ENCODE measurements at places on chromosomes 7 and 10.

- DNase-seq, result no peak
Measured at GRCh38 chr10:80201608-80202141, 3.7 kb downstream of the ANXA11 start.

GRCh38 chr7:73433924-73434700, 534 bp downstream of the FZD9 start:
- DNase-seq, result no peak

- DNase-seq, result no peak
Measured at GRCh38 chr7:97680622-97681021, 51.3 kb upstream of the TAC1 start.

- no peak for DNase-seq
Measured at GRCh38 chr7:28082071-28082470, 98.5 kb downstream of the JAZF1 start.

GRCh38 chr10:14519785-14520184, 189.1 kb upstream of the FRMD4A start:
- no peak for DNase-seq

DNA sequence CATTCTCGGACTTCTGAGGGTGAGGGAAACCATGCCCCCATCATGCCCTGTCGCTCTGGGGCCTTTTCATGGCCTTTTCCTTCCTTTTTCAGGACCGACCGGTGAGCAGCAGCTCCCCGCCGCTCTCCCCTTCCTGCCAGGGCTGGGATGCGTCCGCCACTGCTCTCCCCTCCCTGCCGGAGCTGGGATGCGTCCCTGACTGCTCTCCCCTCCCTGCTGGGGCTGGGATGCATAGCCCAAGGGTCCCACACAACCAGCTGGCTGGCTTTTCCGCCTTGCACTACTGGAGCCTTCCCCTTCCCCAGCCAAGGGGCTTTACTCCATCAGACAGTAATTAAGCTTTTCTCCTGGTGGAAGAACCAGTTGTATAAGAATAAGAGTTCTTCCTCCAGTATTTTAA, 129.7 kb upstream of the COBL start:
- DNase-seq, result no peak

DNA sequence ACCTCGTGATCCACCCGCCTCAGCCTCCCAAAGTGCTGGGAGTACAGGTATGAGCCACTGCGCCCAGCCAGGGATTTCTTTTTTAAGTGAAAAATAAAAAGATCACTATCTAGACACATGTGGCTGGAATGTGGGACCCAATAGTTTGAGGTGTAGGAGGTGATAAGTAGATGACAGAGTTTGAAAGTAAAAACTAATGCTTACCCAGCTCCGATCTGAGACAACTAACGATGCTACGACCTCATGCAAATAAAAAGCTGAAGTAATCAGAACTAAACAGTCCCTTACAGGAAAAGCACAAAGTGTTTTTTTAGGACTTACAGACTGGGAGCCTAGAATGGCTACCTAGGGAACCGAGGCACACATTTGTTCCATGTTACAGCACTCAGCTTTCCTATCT, 23.0 kb downstream of the PCGF6 start:
- DNase-seq, result no peak

- no peak for DNase-seq
Measured at GRCh38 chr7:157613575-157614322, 276.9 kb downstream of the DNAJB6 start.

- DNase-seq, result no peak
Measured at GRCh38 chr7:46146454-46147255, 225.6 kb upstream of the IGFBP3 start.

- no peak for DNase-seq
Measured at GRCh38 chr10:103765168-103765567, 90.2 kb downstream of the SH3PXD2A start.

DNA sequence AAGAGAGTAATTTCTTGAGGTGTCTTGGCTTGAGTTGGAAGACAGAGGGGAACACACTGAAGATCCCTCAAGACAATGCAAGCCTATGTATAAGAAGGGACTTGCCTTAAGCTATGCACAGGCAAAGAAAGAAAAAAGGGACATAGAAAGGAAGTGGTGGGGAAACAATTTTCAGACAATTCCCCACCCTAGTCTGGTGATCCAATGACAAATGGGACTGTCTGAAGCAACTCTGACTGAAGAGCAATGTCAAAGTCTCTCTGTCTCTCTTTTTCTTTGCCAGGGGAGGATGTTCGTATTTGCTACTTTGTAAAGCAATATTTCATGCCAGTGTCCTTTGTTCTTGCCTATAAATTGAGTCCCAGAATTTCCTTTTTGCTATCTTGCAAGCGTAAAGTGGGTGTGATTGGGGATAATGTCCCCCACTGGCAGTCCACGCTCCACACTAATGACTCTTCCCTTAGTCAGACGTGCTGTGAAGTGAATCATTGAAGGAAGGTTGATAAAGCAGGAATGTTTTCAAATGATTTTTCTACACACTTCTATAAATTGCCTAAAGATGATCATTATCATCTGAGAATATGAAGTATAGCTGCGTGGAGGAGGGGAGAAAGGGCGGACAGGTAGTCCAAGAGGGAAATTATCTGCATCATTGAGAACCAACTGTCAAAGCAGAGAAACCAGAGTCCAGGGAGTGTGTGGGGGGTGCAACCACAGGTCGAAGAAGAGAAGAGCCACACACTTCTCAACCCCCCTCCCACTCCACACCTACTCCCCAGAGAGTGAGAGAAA, 243.8 kb upstream of the ETV1 start:
- no peak for DNase-seq

- DNase-seq, result no peak
Measured at GRCh38 chr7:155811560-155811894, 736 bp downstream of the SHH start.

DNA sequence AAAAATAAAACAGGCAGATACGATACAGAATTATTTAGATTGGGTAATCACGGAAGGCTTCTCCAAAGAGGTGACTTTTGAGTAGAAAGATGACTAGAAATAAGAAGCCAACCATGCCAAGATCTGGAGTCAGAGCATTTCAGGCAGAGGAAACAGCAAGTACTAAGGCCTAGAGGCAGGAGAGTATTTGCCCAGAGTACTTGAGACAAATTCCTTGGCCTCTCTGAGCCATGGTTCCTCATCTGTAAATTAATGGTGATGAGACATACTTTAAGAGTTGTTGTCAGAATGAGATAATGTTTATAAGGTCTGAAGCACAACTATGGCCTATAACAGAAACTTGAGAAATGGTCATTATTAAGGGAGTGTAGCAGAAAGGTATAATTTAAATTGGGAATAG, 15.8 kb upstream of the GPR37 start:
- no peak for DNase-seq

Measured in endothelial cell (in vitro differentiated cells).